ENCODE measurements at places on chromosomes 16 and 17.

DNA sequence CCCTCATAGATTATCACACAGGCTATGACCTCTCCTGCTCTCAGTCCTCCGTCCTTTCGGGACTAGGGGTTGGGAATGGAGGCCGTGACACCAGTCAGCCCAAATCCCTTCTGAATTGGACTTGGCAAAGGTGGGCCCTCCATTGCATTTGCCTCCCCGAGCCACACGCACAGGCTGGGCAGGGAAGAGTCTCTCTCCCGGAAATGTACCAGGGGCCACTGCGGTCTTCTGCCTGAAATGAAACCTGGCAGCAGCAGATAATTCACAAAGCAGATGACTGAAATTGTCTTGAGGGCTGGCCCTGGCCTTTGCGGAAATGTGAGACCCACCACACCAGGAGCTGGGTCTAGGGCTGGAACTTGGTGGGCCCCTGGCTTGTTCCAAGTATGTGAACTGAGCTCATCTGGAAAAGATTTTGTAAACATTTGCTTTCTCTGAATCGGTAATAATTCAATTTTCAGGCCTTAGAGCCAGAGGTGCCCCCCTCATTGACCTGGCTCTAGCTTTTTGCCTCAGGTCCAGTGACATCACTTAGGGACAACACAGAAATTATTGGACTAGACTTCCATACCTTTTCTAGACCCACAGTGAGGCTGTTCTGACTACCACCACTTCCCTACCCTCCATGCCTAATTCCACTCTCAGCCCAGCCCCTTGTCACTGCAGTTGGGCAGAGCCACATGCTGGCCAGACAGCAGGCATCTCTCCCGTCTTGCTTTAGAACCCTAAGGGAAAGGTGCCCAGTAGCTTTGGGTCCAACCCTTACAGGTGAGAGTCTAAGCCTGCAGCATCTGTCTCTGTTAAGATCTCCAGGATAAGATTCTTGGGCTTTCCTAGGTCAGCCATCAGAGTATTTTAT is 75.2 kb downstream of the CCDC182 start:
- no peak for DNase-seq

DNA sequence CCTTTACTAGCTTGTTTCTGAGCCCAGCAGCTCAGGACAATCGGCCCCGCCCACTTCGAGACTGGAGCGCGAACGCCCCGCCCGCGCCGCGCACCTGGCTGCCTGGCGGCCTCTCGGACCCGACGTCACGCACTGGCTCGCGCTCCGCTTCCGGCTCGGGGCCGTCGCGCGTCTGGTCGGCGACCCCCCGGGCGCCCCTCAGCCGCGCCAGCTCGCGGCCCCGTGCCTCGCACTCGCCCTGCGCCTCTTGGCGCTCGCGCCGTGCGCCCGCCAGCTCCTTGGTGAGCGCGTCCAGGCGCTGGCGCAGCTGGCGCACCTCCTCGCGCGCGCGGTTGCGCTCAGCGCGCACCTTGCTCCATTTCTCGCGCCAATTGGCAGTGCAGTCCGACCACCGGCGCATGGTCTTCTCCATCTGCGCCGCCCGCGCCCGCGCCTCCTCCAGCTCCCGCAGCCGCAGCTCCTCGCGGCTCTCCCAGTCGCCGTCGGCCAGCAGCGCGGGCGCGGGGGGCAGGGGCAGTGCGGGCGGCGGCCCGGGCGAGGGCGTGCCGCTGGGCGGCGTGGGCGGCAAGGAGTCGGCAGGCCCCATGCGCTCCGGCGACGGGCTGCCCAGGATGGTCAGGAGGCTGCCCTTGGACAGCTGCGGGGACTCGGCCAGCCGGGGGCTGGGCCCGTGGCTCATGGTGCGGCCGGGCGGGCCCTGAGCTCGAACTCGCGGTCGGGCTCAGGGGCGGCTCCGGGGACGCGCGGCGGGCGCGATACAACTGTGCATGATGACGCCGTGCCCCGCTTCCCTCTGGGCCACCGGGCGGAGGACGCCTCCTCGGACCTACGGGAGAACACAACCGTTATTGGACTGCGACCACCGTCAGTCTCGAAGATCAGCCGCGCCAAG is 7.6 kb downstream of the CCDC102A start:
- no peak for DNase-seq

- no peak for DNase-seq
These were observed 16.8 kb downstream of the GUCY2D start for GRCh38 chr17:8019166-8019565.

DNA sequence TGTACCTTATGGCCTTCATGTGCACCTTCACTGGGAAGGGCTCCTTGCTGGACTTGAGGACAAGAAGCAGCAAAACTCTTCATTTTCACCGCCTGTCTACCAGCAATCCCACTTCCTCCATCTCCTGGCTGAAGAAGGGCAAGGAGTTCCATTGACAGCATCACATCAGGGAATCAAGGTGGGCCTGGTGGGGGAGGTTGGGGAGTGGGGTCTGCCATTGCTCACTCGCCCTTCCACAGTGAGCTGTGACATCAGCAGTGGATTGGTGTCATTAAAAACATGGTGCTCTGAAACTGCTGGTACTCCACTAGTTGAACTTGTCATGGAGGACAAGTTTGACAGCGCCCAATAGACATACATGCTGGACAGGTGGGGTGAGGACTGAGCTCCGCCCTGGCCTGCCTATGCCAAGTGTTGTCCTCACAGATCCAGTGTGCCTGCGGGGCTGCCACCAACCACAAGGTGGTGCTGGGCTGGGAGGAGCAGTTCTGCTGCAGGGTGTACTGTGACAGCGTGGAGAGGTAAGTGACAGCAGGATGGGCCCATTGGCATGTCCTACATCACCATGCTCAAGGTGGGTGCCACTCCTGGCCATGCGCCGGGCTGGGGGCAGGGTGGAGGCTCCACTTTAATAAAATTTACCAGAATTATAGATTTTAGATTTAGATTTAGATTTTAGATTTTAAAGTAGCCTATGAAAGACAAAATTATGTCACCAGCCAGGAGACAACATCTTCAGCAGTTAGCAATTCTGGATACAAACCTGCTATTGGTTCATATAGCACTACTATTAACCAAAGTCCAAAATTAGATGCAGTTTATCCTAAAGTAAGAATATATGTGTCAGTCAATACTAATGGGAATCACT is 1729.1 kb downstream of the TP53TG3F start:
- DNase-seq = no peak

DNA sequence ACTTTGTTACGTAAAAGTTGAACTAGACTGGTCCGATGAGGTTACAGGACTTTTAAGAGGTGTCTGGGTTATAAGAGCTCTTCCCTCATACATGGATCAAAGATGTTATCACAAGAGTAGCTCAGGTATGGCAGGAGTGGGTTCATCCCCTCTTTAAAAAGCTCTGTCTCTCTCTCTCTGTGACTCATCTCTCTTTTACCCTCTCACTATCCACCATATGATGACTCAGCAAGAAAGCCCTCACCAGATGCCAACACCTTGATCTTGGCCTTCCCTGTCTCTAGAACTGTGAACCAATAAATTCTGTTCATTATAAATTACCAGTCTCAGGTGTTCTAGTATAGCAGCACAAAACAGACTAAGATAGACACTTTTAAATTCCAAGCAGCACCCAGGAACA is 1.9 kb upstream of the CLEC19A start:
- DNase-seq = no peak

GRCh38 chr17:10120109-10120485 is 78.3 kb downstream of the GAS7 start:
- no peak for DNase-seq

- DNase-seq = no peak
These were observed 153.5 kb upstream of the CDC42EP4 start for GRCh38 chr17:73465130-73465952.

GRCh38 chr16:7025616-7026190 is 306.9 kb upstream of the RBFOX1 start:
- peak; percentile 34 for DNase-seq

DNA sequence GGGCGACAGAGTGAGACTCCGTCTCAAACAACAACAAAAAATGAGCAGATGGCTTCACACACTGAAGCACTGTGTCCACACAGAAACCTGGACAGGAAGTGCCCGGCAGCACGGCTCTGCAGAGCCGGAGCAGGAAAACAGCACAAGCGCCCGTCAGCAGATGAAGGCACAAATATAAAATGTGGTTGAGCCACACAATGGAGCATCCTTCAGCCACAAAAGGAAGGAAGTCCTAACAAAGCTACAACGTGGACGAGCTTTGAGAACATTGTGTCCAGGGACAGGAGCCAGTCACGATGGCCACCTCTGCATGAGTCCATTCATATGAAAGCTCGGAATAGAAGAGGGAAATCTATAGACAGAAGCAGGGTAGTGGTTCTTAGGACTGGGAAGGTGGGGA is 15.7 kb downstream of the RHBDF2 start:
- peak; percentile 55 for DNase-seq

DNA sequence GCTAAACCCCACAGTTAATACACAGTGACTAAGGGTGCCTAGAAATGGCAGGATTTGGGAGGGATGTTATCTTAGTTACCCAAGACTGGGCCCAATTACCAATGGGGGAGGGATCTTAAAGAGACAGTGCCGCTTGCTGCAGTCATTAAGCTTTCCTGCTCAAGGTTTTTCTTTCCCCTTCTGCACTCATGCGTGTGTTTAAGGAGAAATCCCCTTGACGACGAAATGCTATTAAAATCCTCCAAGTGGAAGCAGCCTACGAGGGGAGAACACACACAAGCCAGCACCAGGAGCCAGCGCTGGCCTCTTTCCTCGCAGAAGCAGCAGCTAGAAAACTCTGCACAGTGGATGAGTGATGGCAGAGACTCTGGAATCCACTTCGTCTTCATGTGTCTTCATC is 22.0 kb downstream of the SALL1 start:
- no peak for DNase-seq

DNA sequence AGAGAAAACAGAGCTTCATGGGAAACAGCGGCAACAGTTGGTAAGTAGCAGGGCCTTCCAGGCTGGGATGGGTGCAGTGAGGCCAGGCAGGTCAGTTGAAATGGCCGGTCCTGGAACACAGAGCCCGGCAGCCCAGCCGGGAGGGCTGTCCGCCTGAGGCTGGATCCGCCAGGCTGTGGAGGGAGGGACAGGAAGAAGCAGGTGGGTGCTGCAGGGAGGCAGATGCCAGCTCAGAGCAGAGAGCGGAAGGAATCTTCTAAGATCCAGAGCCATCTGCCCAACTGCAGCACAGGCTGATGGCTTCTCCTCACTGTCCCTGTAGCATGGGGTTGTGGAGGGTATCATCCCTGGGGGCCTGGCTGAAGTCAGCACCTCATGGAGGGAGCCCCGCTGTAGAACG is 599 bp downstream of the RNF112 start:
- no peak for DNase-seq

DNA sequence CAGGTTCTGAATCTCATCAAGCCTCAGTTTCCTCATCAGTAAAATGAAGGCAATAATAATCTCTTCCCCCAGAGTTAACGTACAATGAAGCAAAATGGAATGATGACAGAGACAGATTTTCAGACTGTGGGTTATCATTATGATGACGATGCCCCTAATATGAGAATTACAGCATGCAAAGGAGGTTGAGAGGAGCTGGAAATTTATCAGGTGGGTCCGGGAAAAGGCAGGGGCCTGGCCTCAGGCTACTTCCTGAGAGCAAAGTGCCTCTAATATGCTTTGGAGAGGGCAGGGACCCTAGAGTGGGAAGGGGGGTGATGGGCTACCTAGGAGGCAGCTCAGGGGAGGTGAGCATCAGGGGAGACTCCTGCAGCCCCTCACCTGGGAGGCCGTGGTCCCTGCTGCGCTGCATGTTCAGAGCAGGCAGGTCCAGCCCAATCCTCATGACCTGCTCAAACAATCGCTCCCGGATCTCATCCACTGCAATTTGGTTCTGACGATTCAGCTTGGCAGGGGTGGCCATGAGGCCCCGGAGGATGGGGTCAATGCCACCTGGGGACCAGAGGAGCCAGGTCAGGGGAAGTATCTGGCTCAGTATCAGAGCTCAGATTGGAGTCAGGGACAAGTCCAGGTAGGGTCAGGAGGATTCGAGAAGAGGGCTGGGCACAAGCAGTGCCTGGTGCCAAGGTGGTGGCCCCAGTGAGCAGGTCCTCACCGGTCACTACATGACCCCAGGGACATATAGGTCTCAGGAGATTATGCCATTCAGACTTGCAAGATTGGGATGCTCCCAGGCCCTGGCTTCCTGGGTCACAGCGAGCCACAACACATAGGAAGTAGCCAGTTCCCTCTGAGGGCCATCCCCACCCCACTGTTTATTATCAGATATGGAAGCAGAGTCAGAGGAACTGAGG is 8.1 kb downstream of the MPO start:
- DNase-seq = no peak

- DNase-seq = no peak
These were observed 1.8 kb downstream of the C16orf96 start for GRCh38 chr16:4557973-4558372.

- DNase-seq = no peak
These were observed 3.7 kb upstream of the VAT1L start for GRCh38 chr16:77784441-77785372.

DNA sequence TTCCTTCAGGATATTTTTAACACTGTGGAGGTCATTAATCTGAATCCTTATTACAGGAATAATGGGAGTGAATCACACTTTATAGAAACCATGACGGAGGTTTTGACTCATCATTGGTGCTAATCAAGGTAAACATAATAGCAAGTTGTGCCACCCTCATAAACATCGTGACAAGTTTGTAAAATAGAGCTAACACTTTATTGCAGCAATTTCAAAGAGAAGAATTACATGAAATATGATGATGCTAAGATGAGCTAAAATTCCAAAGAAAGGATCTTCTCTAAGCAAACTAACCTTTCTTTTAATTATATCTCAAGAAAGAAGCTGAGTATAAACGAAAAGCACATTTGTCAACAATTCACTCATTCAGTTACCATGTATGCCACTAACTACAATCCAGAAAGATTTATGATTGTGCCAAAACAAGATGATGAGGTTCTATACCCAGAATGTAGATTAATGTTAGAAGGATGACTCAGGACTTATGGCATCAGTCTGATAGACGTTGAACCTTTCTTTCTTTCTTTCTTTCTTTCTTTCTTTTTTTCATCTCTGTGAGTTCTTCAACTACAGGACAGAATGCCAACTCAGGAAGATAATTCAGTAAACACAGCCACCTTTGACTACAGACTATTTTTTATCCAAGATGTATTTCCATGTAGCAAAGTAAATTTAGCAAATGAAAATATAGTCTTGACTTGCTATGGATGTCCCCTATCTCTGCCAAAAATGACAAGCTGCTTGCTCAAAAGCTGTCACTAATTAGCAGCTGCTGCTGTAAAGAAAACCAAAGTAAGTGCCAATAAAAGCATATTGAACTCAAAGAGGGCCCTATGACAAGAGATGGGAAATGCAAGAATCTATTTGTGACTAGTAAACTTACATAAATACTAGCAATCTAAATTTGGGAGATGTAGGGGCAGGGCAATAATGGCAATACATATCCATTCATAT is 23.3 kb downstream of the STAT5B start:
- peak; percentile 81 for DNase-seq

GRCh38 chr16:66735891-66736290 is 15.5 kb downstream of the DYNC1LI2 start:
- DNase-seq = no peak

- DNase-seq = no peak
These were observed 2.0 kb downstream of the SOCS3 start for GRCh38 chr17:78357672-78358537.

DNA sequence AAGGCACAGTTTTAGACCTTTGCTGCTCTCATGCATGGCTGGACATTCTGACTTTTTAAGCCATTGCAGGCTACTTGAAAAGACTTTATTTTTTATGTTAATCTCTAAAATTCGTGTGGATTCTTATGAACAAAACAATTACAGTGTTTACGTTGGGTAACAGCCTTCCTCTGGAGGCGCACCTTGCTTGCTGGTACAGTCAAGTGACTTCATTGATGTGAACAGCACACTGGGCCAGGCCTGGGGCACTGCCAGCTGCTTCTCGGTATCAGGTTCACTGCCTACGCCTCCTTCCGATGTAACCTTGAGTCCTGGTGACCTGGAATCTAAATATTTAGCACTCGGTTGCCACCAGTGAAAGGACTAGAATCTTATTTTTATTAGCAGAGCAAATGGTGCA is 27.8 kb downstream of the MARCHF10 start:
- no peak for DNase-seq

Measured in C1 segment of cervical spinal cord (tissue), 14 donors.